ENCODE measurements at places on chromosomes 4 and X.

- DNase-seq: no peak
These were observed 66.1 kb upstream of the H2AZ1 start for GRCh38 chr4:100016191-100016590.

GRCh38 chr4:3355266-3355748, 62.5 kb downstream of the RGS12 start:
- DNase-seq: no peak

DNA sequence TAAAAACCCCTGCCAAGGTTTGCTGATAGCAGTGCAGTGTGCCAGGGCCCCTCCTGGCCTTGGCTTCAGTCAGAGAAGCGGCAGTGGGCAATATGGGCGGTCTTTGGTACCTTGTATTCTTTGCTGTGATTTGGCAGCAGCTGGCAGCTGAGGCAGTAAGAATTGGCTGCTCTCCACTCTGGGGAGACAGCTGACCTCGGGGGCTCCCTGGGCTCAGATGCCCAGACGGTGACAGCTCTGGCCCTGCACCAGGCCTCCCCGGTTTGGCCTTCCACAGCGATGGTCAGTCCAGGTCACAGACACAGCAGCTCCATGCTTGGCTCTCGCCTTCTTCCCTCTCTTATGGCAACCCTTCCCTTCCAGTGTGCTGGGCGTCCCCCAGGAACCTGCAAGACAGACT, 330.9 kb downstream of the BCOR start:
- no peak for DNase-seq

DNA sequence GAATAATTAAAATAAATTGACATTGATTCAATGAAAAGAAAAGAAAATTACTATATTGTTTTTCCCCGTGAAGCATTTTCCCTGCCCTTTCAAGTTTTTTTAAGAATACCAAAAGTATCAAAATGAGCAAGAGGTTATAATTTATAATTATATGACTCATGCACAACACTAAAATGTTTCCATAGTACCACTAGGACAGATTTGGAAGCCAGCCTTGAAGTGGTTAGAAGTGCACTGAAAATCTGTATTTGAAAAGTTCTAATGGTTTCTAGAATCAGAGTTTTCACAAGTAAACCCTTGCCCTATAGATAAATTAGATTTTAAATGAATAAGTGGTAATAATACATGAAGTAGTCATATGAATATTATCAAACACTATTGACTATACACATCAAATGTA, 140.9 kb downstream of the HNRNPD start:
- no peak for DNase-seq

- no peak for DNase-seq
These were observed 191.2 kb downstream of the RRAGB start for GRCh38 chrX:55908661-55909212.

GRCh38 chr4:113292371-113293042, 243.1 kb downstream of the ANK2 start:
- DNase-seq: no peak

DNA sequence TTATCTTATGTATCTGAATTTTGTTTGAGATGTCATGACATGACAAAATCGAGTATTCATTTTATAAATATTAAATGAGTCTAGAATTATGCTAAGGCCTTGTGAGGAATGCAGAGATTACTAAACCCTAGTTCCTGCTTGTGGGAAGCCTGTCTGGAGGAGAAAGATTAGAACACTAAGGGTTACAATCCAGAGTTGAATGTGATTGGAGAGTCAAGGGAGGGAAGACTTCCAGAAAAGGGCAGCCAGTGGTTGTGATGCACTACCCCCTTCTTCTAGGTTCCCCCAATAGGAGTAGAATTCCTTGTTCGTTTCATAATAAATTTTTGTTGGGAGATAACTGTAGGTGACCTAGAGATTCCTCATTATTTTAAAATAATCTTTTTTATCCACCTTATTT, 141.1 kb downstream of the AFF1 start:
- DNase-seq: no peak

DNA sequence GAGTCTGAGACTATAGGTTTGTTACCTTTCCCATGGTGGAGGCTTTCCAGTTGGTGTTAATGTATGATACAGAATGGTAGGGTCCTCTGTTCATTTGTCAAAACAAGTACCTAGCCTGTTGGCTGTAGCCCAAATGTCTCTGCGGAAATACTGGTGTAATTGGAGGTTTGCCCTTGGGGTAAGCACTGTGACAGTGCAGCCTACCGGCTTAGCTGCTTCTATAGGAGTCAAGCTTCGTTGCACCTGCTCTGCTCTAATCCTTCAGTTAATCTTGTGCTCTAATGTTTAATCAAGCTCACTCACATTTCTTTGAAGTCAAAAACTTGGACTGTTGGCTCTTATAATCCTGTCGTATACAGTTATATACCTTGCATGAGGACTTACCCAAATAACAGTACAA, 203.4 kb downstream of the CCNG2 start:
- no peak for DNase-seq

DNA sequence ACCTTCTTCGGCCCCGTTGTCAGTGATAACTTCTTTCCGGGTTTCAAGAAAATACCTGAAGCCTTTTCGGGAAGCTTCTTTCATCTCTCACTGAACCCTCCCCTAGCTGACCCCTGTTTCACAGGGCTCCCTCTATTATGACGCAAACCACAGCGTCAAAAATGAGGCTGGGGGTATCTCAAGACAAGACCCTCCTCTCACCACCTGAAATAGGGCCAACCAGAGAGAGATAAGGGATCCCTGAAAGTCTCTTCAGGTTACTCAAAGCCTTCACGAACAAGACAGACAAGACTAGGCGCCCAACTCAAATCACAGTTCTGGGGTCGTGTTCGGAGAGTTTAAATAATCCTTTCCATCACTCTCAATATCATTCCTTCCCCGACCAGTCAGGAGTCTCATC, 1.2 kb downstream of the PHF8 start:
- DNase-seq: no peak

DNA sequence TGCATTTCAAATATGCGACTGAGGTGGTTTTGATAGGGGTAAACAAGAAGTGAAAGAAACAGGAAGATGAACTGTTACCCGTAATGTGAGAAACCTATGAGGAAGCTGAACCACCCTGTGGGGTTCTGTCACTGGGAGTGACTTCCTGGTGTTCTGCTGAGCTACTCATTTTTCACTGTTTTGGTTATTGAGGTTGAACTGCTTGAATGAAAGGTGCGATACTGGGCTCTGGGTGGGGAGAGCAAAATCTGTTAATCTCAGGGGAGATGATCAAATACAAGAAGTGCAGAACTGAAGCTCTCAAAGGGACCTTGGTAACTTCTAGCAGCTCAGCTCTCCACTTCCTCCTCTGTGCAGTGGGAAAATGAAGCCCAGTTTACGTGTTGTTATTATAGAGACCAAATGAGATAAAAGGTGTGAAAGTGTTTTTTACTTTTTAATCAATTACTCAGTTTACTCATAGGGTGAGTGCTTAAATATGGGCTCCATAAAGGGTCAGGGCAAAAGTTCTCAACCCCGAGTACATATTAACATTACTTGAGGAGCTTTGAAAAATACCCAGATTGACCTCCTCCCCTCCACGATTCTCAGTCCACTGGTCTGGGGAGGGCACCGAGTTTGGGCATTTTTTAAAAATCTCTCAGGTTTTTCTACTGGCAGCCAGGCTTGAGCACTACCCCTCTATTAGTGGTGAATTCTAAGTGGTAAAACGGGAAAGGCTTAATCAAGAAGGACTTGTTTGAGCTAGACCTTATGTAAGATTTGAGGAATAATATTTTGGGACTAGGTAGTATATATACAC, 66.7 kb downstream of the COQ2 start:
- DNase-seq: peak; percentile 37

DNA sequence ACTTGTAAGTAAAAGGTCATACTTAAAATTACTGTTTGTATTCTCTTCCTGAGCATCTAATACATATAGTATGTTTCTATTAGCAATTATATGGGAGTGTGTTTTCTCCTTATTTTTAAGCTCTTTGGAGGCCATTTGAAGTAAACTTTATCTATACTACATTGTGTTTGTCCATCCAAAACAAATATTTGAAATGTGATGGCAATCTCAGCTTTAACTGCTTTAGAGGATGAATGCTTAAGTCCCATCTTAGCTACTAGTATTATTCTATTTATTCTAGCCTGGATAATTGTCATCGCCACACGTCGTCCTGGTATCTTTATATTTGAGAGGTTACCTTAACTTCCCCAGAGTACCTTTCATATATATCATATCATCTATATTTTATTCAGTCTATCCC, 335.8 kb downstream of the NAF1 start:
- no peak for DNase-seq

DNA sequence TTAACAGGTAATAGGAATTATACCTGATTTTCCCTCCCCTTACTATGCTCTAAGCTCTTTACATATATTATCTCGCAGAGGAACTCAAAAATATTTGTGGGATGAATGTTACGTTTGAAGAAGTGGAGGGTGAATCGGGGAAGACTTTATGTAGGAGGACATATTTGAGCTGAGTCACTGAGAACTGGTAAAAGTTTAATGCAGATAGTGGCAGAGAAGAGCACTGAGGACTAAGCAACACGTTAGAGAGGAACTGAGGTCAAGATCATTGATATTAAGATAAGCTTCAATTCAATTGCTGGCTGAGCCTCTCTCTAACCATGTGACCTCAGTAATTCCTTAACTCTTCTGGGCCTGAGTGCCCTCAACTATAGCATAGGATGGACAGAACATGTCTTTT, 26.4 kb upstream of the ELOVL6 start:
- DNase-seq: no peak

DNA sequence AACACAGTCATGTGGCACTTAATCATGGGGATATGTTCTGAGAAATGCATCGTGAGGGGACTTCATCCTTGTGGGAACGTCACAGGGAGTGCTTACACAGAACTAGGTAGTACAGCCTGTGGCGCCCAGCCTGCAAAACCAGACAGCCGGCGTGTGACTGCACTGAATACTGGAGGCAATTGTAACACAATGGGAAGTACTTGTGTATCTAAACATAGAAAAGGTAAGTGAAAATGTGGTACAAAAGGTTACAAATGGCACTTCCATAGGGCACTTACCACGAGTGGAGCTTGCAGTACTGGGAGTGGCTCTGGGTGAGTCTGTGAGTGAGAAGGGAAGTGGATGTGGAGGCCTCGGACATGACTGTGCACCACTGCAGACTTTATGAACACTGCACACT, 5.2 kb downstream of the TLR3 start:
- no peak for DNase-seq

GRCh38 chr4:71533121-71533520, 194.3 kb downstream of the SLC4A4 start:
- DNase-seq: no peak

GRCh38 chrX:3462166-3462508, 115.7 kb upstream of the MXRA5 start:
- no peak for DNase-seq

- DNase-seq: no peak
These were observed 86.2 kb downstream of the NPFFR2 start for GRCh38 chr4:72118017-72118416.

DNA sequence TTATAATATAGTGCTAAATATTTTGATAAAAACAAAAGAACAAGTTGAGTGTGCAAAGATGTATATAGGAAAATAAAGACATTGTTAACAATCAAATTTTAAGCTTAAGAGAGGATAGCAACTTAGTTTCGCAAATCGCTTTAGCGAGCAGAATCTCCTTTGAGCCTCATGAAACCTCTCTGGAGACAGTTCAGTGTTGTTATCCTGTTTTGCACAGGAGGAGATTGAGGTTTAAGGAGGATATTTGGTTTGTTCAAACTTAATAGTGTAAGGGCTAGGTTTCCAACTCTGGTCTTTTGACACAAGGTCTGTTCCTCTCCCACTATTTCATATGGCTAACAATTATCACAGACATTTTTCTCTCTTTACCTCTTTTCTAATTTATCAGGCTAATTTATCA, 1848.5 kb upstream of the TENM3 start:
- DNase-seq: no peak

DNA sequence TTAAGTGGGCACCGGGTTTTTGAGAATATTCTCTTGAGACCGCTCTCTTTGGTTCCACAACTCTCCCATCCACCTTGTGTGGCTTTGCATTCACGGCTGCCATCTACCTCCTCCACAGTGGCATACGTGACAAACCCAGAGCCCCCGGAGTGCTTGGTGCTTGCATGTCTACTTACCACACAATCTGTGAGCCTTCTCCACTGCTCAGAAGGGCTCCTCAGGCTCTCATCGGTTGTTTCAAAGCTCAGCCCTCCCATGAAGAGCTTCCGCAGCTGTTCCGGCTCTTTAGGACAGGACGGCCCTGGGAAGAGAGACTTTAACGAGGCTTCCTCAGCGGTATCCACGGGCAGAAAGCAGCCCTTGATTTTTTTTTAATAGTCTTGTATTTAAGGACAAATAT, 167.6 kb upstream of the ANK2 start:
- DNase-seq: no peak

DNA sequence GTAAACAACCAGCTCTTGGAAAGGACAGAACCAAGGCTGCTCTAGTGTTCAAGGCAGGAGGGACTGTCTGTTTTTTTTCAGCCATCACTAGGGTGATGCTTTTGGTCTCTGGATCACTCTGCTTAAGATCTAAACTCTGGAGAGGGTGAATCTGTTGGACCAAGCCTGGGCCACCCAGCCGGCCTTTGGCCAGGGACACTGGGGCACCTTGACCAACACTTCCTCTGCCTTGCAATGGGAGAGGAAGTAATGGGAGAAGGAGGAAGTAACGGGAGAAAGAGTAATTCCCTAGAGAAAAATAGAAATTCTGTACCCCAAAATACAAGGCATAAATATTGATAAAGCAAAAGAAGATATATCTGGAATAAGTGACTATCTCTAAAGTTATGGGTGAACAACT, 12.9 kb downstream of the CHRNA9 start:
- DNase-seq: no peak

GRCh38 chrX:107845625-107846024, 20.0 kb downstream of the MID2 start:
- no peak for DNase-seq

GRCh38 chr4:33628296-33628695, 2616.0 kb downstream of the ARAP2 start:
- DNase-seq: no peak

GRCh38 chrX:144566592-144566991, 680.7 kb upstream of the SPANXN1 start:
- DNase-seq: no peak

DNA sequence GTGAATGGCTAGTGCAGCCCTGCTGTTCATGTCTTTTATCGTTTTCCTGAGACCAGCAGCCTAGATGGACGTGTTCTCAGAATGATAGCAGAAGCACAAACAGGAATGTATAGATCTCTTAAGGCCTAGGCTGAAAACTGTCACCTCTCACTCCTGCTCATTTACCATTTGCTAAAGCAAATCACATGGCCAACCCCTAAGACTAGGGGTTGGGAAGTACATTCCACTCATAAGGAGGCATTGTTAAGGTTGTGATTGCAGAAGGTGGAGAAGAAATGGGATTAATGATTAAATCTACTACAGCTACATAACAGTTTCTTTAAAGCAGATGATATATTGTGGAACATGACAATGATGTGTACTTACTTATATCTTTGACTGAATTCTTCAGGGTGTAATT, 536.8 kb upstream of the FTHL17 start:
- no peak for DNase-seq

GRCh38 chrX:97398030-97398551, 514.4 kb downstream of the RPA4 start:
- no peak for DNase-seq

GRCh38 chr4:176642472-176642871, 150.2 kb downstream of the VEGFC start:
- DNase-seq: no peak

GRCh38 chrX:118448273-118448783, 47.3 kb upstream of the DOCK11 start:
- no peak for DNase-seq
